Activated naive CD4-positive, alpha-beta T cell treated with Interleukin-2 at 50 U/mL for 16 hours (primary cell): ENCODE measurements at places on chromosomes 11 and 22.

DNA sequence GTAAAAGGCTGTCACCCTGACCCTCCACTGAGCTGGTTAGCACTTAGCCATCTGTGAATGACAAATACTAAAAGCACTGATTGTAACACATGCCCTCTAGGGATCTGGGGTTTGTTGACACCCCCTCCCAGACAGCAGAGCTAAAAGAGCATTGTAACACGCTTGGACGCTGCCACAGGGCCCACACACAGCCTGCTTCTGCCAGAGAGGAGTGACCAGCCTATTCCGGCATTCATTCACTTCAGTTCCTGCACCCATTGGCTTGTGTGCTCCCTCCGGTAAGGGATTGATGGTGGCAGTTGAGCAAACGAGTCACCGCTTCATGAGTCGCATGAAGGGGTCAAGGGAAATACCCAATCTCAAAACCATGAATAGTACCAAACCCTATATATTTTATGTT lies 15.8 kb downstream of the OR10D3 start:
- DNase-seq, result no peak

DNA sequence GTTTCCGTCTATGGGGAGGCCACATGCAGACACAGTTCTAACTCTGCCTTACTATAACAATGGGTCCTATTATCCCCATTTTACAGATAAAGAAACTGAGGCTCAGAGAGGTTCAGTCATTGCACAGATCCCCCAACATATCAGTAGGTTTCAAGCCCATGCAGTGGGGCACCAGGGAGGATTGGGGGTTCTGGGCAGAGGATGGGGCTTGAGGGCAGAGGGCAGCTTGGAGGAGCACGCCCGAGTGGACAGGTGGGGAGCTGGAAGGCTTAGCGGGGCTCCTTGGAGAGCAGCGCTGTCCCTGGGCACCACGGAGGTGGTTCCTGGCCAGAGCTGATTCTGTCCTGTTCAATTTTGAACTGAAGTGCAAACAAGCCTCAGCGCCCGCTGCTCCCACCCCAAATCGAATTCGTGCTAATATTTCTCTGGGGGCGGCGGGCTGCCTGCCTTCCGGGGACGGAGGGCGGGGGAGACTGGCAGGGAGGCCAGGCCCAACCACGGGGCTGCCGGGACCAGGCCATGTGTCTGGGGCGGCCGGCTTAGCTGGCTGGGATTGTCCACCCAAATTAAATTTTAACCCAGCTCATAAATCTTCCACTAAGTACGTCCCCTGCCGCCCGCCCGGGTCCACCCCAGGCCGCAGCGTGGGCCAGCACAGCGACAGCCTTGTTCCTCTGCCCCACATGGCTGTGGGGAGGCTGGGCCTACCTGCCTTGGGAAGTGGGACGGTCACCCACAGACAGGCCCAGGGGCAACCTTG lies 49.4 kb downstream of the FLRT1 start:
- no peak for DNase-seq

GRCh38 chr11:116774661-116775060 lies 1.9 kb upstream of the BUD13 start:
- DNase-seq, result no peak

GRCh38 chr11:20501252-20501651 lies 98.2 kb upstream of the SLC6A5 start:
- DNase-seq, result no peak

GRCh38 chr11:121112498-121113455 lies 11.7 kb downstream of the TECTA start:
- peak; percentile 8 for DNase-seq

- DNase-seq, result peak; percentile 56
These were observed 34.1 kb downstream of the MB start for GRCh38 chr22:35582861-35583670.

- peak; percentile 24 for DNase-seq
These were observed 47.2 kb upstream of the SYT7 start for GRCh38 chr11:61627850-61628661.

- no peak for DNase-seq
These were observed 37.7 kb downstream of the OR5P2 start for GRCh38 chr11:7759010-7759409.

DNA sequence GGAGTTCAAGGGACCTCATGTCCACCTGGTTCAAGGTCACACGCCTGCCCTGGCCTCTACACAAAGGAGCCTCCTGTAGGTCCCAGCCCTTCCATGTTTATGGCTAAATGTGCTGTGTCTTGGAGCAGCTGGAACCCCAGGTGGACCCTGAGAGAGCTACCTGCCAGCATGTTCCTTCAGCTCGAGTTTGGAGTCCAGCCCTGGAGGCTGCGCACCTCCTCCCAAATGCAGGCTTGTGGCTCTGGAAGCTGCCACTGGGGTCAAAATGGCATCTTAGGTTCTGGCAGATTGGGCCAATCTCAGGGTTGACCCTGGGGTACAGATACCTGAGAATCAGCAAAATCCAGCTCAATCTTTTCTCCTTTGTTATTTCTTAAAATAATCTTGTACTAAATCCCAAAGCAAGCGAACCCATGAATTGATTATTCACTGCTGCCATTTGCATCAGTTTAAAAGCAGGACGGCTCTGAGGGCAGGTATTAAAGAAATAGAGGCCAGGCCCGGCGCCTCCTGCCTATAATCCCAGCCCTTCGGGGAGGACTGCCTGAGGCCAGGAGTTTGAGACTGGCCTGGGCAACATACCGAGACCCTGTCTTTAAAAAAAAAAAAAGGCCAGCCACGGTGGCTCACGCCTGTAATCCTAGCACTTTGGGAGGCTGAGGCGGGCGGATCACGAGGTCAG lies 2.9 kb downstream of the TNFRSF13C start:
- DNase-seq, result no peak

DNA sequence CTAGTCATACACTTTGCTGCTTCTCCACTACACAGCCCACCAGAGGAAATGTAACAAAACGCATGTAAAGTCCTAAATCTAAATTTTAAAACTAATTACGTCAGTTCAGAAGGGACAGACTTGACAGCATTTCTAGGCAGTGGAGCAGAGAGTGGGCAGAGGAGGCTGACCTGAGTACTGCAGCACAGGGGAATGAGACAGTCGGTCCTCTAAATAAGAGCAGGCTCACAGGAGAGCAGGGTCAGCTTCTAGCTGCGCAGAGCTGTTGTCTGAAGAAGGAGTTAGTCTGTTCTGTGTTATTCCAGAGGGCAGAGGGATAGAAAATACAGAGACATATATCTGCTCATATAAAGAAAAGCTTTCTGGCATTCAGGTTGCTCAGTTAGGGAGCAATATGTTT lies 40.3 kb downstream of the JHY start:
- DNase-seq, result no peak

- DNase-seq, result no peak
These were observed 91.2 kb downstream of the DSCAML1 start for GRCh38 chr11:117705866-117706265.

DNA sequence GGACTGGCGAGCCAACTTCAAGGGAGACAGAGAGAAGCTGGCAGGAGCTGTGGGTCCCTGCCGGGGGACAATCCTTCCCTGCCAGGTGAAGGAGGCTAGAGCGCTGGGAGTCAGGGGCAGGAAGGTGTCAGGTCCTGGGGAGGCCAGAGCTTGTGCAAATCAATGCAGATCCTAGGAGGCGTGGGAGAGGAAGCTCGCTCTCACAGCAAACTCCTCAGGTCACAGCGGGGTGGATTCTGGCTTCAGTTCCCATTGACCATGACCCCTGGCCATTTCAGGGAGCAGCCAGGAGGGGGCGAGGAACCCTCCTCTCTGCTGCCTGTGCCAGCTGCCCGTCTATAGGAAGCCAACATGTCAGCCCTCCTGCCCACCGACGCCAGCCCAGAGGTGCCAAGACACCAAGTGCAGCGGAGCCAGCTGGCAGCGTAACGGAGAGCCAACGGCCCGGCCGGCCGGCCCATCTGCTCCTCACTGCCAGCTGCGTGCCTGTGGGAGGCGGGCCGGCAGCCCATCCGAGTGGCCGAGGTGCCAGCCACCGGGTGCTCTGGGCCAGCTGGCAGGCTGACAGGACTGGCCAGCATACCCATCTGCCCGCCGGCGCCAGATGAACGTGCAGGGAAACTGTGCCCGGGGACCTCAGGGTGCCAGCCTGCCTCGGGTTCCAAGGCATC lies 374.8 kb downstream of the MIAT start:
- no peak for DNase-seq

- DNase-seq, result peak; percentile 79
These were observed 10.9 kb downstream of the PIM3 start for GRCh38 chr22:49971232-49972162.

DNA sequence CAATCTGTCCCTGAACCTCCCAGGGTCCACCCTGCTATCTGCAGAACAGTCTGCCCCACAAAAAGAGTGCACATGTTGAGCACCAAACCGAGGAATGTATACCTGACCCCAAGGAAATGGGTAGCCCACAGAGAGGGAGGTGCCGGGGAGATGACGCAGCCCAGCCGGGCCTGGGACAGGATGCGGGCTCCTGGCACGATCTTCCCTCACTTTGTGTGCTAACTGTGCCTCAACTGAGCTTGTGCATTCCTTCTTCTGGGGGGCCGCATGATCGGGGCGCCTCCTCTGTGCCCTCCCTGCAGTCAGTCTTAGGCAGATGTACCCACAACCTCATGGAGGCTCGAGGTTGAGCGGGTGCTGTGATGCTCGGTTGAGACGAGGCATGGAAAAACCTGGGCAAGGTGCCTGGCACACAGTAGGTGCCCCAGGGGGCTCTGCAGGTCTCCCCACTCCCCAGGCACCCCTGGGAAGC lies 2.4 kb downstream of the GAS2L1 start:
- DNase-seq, result peak; percentile 23

DNA sequence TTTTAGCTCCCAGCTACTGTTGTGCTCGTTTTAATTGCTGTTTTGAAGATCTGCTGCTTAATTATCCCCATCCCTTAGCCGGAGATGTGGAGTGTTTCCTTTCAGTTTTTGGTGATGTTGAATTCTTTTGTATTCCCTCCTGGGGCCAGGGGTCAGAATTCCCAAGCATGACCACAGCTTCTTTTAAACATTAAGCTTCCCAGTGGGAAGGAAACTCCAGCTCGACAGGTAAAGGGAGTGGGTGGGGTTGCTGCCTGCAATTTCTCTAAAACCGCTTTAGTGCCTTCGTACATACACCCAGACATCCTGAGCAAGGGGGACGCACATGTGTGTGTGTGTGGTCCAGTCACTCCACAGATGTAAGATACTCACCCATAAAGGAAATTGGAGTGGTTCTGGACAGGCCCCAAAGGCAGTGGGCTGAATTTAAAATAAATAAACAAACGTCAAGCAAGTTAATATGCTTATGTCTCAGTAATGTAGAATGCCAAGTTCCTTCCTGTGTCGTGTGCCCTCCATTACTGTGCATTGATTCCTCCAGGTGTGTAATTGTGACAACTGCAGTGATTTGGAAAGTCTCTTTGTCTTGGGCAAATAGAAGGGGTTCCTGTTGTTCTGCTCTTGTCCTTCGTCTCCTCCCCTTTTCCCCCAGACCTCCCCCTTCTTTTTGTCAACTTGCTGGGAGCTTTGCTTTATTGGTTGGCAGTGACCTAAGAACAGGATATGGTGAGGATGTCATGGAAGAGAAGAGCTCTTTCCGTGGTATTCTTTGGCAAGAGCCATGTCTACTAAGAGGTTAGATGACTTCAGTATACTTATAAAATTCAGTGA lies 19.2 kb upstream of the ADSL start:
- DNase-seq, result no peak
